IMR-90 (cell line): ENCODE measurements at places on chromosomes 5 and 9.

GRCh38 chr5:132639706-132640130 lies 18.3 kb upstream of the IL13 start:
- DNase-seq, result no peak

- DNase-seq, result no peak
These were observed 22.0 kb downstream of the NR5A1 start for GRCh38 chr9:124485201-124485600.

- DNase-seq, result no peak
These were observed 868.7 kb upstream of the CDH9 start for GRCh38 chr5:27906931-27907601.

DNA sequence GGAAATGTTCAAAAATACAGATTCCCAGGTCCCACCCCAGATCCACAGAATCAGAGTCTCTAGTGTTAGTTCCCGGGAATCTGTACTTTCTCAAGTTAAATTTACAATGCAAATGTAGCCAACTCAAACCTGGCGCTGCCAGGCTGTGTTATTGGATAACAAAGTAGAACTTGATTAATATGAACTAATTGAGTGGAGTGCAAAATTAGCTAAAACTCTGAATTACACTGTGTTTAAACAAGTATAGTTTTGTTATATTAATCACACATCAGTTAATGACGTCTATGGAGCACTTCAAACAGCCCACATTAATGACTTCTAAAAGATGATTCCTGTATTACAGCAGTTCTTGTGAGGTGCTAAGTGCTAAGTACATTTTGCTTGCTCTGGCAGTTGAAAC lies 32.4 kb upstream of the CYFIP2 start:
- no peak for DNase-seq

DNA sequence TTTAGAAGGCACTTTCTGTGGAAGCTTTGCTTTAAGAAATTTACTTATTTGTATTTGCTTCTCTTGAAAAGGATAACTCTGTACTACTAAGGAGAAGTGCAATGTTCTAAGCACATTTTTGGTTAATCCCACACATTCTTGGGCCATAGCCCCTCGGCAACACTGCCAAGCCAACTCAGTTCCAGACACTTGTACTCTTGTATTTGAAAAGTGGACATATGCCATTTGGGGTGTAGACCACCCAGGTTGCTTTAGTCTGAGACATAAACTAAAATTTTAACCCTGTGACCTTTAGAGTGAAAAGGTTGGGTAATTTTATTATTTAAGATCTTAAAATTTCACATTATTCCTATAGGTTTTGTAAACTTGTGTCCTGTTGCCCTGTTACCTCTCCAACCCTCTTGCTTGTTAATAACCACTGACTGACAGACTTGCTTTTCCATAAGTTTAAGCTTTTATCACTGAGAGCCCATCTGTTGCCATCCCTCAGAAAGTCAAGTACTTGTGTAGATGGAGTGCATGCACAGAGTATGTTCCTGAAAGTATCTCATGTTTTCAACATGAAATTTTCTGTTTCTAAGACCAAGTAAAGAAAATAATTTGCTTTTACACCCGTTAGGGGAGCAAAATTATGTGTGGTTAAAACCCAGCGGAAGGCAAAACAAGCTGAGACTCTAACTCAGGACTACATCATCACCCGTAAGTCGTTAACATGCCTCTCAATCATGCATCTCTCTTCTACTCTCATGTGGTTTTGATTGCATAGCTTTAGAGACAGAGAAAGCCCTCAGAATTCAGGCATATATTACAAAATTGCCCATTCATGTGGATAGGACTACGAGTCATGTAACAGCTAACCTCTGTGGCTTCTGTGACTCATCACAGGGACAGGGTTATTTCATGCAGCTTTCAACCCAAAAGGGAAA lies 117.3 kb downstream of the GDNF start:
- peak; percentile 96 for DNase-seq

- DNase-seq, result peak; percentile 82
These were observed 9.2 kb downstream of the INSYN2B start for GRCh38 chr5:169970911-169971765.

DNA sequence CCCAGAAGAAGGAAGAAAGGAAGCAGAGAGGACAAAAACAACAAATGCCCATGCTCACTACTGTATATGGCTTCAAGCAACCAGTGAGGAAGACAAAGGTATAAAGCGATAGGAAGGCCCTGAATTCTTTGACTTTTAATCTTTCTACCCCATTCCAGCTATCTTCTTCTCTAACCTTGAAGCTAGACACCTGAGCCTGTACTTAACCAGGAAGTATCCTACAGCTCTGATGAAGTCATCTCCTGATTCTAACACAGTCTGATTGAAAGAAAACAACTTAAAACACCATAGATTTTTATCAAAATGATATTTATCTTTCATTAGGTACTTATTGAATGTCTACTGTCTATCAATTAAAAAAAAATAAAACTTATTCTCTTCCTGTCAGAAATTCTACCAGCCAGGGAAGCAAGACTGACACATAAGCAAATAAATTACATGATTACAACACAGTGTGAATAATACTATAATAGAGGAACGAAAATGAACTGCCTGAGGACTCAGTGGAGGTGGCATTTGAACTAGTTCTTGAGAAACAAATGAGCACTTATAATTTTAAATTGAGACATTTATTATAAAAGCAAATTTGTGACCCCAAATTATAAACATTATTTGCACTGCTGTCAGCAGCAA lies 123.3 kb upstream of the ELL2 start:
- no peak for DNase-seq

DNA sequence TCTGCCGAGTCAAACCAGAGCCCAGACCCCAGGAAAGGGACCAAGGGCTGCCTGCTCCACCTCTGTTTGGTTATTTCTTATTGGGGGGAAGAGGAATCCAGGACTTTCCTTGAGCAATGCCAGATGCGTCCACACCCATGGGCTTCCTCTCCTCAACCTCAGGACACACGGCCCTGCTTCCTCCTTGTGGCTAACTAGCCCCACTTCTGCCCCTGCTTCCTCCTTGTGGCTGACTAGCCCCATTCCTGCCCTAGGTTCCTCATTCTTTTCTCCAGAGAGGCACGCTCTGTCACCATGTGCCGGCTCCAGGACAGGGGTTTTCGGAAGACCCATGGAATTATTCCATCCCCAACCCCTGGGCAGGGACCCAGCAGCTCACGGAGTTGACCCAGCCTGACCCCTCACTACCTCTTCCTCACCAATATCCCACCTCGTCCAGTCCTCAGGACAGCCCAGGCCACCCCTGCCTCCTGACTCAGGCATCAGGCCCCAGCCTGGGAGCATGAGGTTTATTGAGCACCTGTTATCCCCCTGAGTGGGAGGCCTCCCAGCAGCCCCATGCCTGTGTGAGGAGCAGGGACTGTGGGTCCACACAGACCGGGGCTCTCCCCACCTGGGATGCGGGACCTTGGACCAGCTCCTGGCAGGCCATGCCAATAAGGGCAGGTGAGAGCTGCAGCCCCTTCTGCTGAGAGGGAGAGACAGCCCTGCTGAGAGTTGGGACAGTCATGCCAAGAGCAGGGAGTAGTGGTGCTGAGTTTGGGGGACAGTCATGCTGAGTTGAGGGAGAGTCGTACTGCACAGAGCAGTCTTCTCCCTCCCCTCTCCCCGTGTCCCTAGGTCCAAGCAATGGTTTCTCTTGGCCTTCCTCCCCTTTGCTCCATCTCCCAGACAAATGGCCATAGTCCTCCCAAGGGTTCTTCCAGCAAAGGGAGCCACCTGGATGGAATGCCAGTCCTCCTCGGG lies 11.8 kb upstream of the FCN1 start:
- DNase-seq, result no peak

DNA sequence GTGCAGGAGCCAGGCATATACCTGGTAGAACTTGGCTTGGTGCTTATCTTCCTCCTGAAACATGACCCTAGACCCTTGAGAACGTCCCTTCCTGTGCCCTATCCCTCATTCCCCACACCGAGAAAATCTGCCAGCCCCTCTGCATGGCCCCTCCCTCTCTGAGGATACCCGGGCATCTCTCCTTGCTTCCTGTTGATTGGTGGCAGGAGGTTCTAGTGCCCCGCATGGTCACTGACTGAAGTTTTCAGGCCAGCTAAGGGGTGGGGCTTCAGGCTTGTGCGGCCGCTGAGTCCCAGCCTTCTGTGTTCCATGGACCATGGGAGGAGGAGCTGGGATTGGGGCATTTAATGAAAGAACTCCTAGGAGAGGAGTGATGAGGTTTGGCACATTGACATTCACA lies 22.8 kb downstream of the IGIP start:
- DNase-seq, result no peak
